AG04450 (cell line): ENCODE measurements at places on chromosomes 2 and 18.

DNA sequence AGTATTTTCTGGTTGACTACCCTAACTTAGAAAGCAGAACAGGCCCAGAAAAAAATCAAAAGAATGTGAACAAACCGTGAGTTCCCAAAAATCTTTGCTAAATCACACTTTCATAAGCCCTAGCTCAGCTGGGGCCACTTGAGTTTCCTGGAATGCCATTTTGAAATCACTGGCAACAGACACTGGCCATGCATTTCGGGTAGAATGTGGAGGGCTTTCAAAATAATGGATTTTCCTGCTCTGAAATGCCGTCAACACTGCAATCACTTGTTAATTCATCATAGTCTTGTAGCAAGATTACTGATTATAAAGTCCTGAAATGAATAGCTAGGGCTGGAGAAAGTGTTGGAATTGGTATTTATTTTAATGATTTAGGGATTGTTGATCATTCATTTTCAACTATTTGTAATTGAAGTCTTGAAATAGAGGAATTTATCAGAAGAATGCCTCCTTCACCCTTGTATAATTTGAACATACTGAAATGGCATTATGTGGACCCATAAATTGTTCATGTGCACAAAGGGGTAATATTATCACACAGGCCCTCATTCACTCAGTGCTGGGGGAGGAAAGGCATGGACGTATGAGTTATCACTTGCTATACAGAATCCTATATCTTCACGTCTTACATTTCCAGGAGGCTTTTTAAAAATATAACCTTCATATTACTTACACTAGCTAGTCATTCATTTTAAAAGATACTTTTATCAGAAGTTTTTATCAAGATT, 134.8 kb downstream of the DTNA start:
- DNase-seq, result no peak

- no peak for DNase-seq
Observed at GRCh38 chr2:71671895-71672825, 218.8 kb downstream of the DYSF start.

DNA sequence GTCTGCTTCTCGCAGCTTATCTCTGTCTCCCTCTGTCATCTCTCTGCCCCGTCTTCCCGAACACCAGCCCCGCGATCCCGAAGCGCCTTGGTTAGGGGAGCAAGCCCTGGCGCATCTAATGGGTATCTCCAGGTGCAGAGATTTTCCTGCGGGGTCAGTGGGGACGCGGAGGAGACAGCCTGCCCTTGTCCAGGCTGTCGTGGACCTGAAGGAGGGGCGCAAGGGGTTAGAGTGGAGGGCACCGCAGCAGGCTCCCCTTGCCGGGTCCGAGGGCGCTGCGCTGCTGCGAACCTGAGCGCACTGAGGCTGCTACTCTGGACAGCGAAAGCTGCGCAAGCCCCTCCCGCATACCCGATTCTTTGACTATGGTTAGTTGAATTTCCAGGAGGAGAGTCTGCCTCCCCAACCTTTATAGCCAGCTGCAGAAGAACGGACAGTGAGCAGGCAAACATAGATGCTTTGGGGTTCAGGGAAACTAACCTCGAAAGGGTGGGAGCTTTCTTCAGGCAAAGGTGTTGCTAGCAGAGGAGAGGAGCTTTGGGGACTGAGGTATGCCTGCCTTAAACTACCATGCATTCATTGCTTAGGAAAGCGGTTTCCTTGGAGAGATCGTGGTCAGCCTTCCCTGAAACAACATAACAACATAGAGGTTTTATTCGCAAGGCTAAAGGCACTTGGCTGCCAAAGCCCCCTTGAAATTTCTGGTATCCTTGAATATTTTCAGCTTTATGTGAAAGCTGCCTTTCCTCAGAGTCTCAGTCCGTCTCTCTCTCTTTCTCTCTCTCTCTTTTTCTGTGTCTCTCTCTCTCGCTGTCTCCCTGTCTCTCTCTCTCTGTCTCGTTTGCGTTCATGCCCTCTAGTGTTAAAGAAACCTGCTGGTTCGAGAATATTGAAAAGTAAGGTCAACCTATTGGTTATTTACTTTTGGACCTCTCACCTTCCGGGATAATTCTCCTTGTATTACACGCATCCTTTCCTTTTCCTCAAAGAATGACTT, 1.6 kb downstream of the GALNT13 start:
- DNase-seq, result no peak

DNA sequence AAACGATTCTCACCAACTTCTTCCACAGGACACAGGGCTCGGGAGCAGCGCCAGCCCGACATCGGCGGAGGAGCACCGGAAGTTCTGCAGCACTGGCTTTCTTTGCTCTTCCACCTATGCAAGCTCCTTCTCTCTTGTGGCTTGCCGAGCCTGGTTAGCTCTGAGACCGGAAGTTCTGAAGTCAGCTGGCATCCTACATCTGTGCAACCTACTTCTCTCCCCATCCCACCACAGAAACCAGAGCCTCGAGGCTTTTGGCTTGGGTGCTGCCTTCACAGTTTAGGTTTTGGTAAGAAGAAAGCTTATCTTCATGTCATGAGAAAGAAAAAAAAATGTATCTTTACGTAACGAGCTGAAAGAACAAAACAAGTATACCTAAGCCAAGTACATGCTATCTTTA, 111.7 kb downstream of the ANKRD44 start:
- DNase-seq, result no peak

GRCh38 chr2:10914272-10914693, 2.5 kb downstream of the KCNF1 start:
- DNase-seq, result no peak

DNA sequence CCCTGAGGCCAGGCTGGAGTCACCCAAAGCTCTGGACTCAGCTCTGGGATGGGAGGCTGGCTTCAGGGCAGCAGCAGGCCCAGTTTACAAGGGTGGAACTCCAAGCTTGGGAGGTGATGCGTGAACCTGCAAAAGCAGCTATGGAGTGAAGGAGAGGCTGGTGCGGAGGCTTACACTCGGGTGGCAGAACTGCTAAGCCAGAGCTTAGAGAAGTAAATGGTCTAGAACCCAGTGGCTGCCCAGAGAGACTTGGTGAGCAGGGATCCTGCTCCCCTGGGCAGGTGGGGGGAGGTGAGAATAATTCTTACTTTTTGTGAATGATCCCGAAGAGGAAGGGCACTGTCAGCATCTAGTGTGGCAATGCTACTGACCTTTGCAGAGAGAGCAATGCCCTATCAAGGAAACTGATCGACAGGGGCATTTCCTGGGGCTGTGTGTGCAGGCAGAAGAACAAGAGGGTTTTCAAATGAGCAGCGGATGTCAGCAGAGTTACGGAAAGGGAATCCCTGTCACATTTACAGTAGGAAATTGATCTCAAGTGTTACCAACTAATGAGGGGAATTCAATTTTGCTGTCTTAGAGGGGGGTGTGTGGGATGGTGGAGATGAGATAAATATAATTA, 80.4 kb downstream of the TGFA start:
- DNase-seq, result no peak

DNA sequence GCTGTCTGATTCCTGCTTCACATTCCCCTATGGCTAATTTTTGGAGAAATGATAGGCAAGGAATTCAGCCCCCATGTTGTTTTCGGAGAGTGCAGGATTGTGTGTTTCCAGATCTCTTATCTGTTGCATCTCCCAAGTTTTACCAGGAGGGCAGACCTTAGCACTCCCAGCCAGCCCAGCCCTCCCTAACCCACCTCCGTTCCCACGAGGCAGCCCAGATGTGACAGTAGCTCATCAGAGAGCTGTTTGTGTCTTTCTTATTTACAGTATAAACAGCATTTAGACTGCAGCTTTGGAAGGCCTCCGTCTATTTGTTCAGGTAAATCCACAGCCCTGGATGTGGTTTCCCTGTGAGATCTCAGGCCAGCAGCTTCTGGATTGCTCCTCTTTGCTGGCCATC, 91.6 kb downstream of the THNSL2 start:
- DNase-seq, result no peak

DNA sequence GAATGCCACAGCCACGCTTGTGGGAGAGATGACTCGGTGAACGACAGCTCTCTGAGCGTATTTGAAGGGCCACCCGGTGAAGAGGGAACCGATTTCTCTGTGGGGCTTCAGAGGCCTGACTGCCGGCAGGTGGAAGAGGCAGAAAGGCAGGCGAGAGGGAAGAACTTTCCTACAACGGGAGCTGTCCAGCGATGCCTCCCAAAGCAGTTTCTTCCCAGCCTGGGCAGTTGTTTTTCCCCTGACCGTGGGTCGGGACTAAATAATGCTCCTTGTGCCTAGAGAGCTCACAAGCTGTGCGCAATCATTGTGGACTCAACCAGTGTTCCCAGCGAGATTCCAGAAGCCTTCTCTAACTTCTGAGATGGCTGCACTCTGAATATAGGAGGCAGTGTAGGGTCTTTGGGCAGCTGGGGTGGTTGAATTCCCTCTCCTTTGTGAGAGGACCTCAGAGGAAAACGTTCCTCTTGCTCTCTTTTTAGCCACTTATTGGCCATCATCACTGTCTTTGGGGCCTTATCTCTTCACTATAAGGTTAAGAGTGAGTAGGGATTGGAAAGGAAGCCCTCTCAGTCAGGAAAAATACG, 710 bp downstream of the SEC11C start:
- no peak for DNase-seq

DNA sequence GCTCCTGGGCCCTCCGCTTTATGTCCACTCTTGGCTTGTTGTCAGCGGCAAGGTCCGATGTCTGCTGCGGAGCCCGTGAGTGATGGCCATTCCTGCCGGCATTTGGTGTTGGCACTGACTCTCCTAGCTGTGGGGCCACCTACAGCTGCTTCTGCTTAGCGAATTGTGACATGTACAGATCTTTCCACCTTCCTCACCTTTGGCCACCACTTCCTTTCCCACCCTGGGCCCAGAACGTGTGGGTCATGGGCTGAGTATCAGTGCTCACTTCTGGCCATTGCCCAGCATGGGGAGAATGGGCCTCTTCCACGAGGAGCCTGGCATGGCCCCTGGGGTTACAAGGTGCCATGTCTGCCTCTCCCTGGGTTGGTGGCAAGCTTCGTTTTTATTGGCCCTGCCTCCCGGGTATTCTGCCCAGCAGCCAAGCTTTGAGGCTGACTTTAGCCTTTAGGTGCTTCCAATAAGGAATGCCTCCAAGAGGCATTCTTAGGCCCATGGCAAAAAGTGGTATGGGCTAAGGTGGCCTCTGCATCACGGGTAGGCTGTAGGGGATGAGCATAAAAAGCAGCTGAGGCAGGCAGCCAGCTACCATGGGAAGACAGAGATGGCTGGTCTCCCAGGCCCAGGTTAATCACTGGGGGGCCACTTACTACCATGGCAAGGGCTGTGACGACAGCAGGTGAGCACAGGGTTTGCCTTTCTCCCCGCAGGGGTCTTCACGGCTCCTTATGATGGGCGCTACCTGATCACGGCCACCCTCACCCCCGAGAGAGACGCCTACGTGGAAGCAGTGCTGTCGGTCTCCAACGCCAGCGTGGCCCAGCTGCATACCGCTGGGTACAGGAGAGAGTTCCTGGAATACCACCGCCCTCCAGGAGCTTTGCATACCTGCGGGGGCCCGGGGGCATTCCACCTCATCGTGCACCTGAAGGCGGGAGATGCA, 65.8 kb downstream of the EMILIN2 start:
- DNase-seq, result no peak
